Smooth muscle cell of the pulmonary artery (primary cell): ENCODE measurements at places on chromosomes 12 and 14. TPM values are rescaled to one million over a fixed set of nuclear protein-coding genes. Genes with fewer than 3 reads are reported as not detected.

Gene DNAAF2
- 6.2 and 7.4 TPM in 2 replicates for total RNA-seq

Gene FZD10
- not detected in 2 replicates for total RNA-seq

Gene B4GALNT1
- 6.4 and 14.5 TPM in 2 replicates for total RNA-seq

Gene CARMIL3
- 0.17 TPM in 1 of 2 replicates, not detected in the other for total RNA-seq

Gene ANKLE2
- total RNA-seq = 52.3 and 73.0 TPM in 2 replicates

Gene SLC10A1
- total RNA-seq = not detected in 2 replicates

Gene TPPP2
- not detected in 2 replicates for total RNA-seq

Gene CELA1
- total RNA-seq = not detected in 2 replicates

Gene NDRG2
- 0.50 and 1.0 TPM in 2 replicates for total RNA-seq

Gene OAS1
- 1.2 and 1.5 TPM in 2 replicates for total RNA-seq

Gene TSPAN11
- total RNA-seq = 0.07 and 0.13 TPM in 2 replicates

Gene SERPINA3
- 9.7 and 37.5 TPM in 2 replicates for total RNA-seq

Gene FSCB
- not detected in 2 replicates for total RNA-seq

Gene IFNG
- not detected in 2 replicates for total RNA-seq

Gene ADSS1
- total RNA-seq = 13.0 and 16.3 TPM in 2 replicates

Gene BEST3
- total RNA-seq = not detected in 2 replicates

Gene NAB2
- total RNA-seq = 47.2 and 51.8 TPM in 2 replicates

Gene ESR2
- 0.07 and 0.33 TPM in 2 replicates for total RNA-seq

Gene PRB2
- not detected in 2 replicates for total RNA-seq
